ENCODE measurements at places on chromosomes 13 and 19.

DNA sequence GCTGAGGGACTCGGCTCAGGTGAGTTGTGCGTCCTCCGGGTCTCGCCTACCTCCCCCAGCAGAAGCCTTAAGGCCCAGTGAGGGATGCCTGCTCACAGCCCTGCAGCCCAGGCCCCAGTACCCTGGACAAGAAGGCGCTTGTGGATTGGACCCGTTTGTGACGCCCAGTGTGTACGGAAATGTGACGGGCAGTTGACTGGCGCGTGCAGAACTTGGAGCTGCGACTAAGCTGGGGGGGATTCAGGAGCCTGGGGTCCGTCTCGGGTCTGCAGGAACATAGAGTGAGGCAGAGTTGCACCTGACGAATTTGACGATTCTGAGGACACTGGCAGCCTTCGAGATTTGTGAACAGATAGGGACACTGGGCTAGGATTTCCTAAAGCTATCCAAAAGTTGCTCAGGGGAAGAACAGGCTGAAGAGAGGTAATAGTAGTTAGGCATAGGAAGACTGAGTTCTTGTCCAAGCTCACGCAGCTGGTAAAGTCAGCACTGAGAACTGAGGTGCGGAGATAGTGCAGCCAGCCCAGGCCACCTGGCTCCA is 519 bp downstream of the ZNF551 start:
- DNase-seq, result no peak

- DNase-seq, result no peak
Observed at GRCh38 chr19:15292847-15293582, 39.3 kb downstream of the BRD4 start.

DNA sequence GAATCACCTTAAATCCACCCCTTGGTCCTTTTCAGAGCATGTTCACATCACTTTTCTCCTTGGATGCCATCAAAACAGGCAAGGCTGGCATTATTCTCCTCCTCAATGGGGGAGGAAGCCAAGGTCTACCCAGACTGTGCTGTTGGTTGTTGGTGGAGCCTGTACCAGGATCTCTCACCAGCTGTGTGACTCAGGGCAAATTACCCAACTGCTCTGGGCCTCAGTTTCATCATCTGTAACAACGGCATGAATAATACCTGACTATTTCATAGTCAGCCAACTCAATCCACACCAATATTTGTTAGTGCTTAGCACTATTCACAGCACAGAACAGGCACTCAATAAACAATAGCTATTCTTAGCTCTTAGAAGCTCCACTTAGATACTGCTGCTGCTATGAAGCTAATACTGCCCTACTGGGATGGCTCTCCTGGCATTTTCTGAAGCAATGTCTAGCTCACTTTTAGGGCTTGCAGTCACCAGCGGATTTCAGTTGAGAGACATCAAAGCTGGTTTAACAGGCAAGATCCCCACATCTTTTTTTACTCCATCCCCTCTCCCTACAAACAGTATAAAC is 116.9 kb downstream of the CCNA1 start:
- no peak for DNase-seq

- DNase-seq, result peak; percentile 91
Observed at GRCh38 chr13:26872525-26873385, 112.2 kb upstream of the GPR12 start.

- no peak for DNase-seq
Observed at GRCh38 chr13:79593641-79594275, 112.8 kb downstream of the NDFIP2 start.

GRCh38 chr13:77184455-77184854 is 142.4 kb downstream of the MYCBP2 start:
- DNase-seq, result no peak

- DNase-seq, result peak; percentile 31
Observed at GRCh38 chr13:32045982-32046785, 14.6 kb downstream of the FRY start.

GRCh38 chr19:4044990-4045465 is 21.7 kb downstream of the ZBTB7A start:
- DNase-seq, result no peak

DNA sequence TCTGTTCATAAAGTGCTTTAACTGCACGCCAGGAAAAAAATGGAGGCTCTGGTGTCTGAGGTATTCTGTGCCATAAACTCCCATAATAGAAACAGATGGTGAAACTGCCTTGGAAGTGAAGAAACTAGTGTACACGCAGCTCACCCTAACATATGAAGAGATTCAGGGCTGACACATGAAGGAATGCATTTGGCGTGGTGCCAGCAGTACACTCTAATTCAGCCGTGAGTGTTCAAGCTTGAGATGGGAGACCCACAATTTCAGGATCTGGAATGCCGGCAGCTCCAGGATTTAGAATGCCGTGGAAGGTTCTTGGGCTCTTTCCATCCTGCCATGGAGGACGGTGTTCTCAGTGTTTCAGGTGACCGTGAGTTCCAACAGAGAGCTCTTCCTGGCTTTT is 478.4 kb downstream of the TSHZ3 start:
- DNase-seq, result no peak

DNA sequence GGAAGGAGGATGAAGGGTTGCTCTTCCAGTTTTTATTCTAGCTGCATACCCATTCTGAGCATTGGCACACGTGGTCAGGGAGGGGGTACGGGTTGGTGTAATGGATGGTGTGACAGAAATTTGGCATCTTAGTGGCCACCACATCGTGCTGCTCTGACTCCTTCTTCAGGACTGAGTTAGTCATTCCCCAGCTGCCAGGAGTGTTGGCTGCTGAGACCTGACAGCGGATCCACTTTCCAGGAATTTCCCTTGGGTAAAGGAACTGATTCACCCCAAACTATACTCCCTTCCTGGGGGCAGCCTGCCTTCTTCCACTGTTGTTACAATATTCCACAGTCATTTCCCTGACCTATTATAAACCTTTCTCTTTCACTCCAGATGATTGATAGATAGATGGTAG is 595.5 kb upstream of the KLHL1 start:
- DNase-seq, result no peak

DNA sequence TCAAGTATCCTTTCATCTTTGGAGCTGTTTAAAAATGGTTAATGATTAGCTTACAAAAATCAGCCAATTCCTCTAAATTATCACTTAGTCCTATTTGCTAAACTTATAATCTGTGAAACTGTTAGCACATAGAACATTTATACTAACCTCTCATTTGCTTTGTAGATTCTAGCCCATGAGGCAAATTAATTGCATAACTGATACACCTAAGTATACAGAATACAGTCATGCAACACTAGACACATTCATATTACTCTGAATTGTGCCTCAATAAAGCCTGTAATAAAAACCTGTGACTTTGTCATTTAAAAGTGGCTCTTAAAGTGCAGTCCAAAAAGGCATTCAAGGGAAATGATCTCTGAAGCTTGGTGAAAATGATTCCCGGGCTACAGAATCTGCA is 21.0 kb downstream of the SERPINE3 start:
- DNase-seq, result no peak

GRCh38 chr19:16207490-16208025 is 9.8 kb downstream of the AP1M1 start:
- DNase-seq, result no peak

GRCh38 chr19:42092350-42092749 is 16.4 kb downstream of the ZNF574 start:
- peak; percentile 82 for DNase-seq

DNA sequence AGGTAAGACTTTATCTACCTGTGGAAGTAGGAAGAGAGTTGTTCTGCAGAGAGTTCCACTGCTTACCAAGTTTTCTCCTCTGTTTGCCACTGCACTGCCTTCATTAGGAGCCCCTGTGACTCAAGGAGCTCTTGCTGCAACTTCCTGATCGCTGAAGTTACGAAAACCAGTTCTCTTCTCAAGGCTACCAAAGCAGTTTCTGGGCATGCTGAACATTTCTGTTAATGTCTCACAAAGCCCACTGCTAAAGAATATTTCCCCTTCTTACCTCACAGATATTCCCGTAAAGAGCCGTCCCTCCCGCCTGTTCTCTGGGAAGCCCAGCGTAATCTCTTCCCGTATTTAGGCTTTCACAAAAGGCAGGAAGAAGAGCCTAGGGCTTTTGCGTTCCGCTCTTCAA is 82.6 kb upstream of the OXGR1 start:
- DNase-seq, result no peak

GRCh38 chr13:44739539-44739938 is 163.4 kb upstream of the TSC22D1 start:
- DNase-seq, result no peak

- peak; percentile 84 for DNase-seq
Observed at GRCh38 chr19:45753548-45753947, 15.5 kb downstream of the SIX5 start.

DNA sequence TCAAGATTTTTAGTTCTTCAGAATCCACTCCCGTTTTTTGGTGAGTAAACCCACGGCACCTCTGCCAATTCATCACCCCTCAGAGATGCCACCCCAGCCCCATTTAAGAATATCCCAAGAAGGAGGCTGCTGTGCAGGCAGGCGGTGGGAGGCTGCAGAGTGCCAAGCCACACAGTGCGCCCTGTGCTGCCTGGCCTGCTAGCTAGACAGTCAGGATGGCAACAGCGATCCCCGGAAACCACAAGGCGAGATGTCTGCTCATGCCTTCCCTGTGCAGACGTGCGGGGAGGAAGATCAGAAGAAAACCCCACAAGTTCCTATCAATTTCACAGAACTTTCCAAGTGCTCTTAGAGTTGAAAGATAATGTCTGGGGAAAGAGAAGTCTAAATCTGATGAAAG is 64.8 kb upstream of the GPR183 start:
- no peak for DNase-seq

GRCh38 chr13:33111414-33112110 is 95.3 kb downstream of the KL start:
- no peak for DNase-seq

- peak; percentile 98 for DNase-seq
Observed at GRCh38 chr19:58543826-58544590, at the start of gene TRIM28. Gene TRIM28, plus strand, starts transcription at chr19:58544064. Its CDS starts 694 bp downstream, at chr19:58544758.

DNA sequence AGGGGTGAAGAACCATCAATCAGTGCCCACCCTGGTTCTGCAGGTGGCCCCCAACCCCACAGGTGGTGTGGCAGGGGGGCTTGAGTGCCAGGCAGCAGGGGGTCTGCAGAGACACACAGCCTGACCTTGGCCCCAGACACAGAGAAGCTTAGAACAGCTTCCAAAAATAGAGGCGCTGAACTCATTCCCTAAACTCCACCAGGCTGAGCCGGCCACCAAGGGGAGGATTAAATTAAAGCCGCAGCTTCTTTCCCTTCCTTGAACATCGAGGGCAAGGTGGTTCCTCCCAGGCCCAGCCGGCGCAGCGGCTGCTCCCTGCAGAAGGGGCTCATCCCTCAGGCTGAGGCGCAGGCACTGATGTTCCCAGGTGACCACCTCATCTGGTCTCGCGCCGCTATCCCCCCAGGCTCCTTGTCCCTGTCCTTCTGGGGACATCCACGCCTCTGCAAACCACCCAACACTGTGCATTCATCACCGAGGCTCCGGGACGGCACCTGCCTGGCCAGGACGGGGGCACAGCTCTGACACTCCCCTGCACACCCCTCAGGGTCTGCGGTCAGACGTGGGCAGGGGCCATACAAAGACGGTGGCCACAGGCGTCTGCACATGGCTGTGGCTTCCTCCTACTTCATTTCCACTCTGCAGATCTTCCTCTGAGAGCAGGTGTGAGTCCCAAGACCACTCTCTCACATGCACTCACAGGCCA is 30.9 kb downstream of the LAMP1 start:
- DNase-seq, result no peak

DNA sequence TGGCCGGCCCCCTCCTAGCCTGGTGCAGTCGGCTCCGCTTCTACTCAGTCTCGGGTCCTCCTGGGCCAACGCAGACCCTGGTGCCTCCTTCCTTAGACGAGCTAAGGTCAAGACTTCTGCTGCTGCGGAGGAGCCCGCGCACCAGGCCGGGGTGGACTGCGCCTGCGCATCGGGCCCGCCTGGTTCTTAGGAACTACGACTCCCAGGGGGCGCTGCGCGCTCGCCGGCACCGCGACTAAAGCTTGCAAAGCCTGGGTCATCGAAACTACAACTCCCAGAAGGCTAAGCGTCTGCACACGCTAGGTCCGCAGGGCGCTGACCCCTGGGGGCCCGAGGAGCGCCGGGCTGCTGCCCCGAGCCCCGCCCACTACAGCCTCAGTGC is at the start of gene ZNF835:
Gene ZNF835, minus strand, starts transcription at position 145 of the 382 bp plus-strand sequence. CDS start 6,559 bp downstream, outside the sequence.
- peak; percentile 70 for DNase-seq

DNA sequence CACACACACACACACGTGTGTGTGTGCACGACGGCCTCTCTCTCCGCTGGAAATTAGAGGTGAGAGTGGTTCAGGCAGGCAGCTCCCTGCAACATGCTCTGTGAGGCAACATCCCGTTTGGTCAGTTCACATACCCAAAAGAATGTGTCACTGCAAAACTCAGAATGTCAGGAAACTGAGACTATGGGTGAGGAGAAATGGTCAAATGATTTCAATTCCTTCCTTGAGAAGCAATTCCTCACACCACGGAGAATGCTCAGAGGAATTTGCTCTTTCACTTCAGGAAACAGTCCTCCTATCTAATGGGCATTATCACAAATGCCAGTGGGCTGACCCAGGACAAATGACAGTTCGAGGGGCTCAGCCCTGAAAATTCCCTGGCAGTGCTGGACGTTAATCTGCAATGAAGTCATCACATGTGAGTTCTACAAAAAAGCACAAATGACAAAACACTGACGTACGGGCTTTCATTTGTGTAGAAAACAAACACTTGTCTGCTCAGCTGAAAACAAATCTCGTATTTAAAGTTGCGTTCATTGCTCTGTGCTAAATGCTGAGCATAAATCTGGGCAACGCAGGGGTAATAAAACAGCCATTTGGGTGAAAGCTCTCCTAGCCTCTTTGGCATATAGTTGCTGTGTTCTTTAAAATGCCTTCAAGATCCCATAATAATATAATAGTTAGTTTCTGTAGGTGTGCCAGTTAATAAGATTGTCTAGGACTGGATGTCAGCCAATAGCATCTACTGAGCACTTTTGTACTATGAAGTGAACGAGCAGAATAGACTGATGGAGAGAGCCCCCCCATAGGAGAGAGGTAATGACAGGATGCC is 18.6 kb upstream of the LATS2 start:
- DNase-seq, result no peak

DNA sequence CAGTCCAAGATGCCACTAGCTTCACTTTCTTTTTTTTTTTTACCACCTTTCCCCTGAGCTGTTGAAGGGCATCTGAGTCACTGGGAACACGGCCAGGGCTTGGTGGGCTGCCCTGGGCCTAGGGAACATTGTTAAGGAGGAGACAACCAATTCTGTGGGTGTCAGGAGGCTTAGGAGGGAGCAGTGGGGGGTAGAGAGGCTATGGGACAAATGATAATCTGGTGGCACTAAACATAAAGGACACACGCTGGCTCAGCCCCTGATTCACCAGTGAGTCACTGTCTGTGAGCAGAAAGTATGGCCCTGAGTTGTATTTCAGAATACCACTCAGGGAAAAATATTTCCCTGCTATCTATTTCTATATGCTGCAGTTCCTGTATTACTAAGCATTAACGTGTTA is 207.8 kb downstream of the DCLK1 start:
- no peak for DNase-seq

DNA sequence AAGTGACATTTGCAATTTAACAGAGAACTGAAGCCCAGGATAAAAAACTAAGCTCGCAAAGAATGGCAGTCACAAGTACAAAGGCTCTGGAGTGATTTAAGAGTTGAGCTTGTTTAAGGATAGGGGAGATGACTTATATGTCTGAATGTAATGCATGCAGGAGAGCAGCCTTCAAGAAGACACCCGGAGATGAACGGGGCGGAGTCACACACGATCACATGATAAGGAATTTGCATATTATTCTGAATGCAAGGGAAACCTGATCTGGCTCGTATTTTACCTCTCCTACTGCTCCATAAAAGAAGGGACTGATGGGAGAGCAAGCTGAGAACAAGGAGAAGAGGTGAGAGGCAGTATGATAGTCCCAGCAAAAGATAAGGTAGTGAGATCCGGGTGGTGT is 12.9 kb downstream of the TBC1D4 start:
- peak; percentile 79 for DNase-seq

GRCh38 chr13:39637890-39638289 is 17.6 kb upstream of the COG6 start:
- no peak for DNase-seq

All from GM23338 (cell line).